Uterus (tissue), 4 donors: ENCODE measurements at places on chromosomes 13 and 19.

- no peak for DNase-seq
Measured at GRCh38 chr13:85564598-85564997, 234.6 kb downstream of the SLITRK6 start.

- DNase-seq: peak; percentile 22
Measured at GRCh38 chr19:36266375-36266961, 51.6 kb downstream of the ZNF146 start.

DNA sequence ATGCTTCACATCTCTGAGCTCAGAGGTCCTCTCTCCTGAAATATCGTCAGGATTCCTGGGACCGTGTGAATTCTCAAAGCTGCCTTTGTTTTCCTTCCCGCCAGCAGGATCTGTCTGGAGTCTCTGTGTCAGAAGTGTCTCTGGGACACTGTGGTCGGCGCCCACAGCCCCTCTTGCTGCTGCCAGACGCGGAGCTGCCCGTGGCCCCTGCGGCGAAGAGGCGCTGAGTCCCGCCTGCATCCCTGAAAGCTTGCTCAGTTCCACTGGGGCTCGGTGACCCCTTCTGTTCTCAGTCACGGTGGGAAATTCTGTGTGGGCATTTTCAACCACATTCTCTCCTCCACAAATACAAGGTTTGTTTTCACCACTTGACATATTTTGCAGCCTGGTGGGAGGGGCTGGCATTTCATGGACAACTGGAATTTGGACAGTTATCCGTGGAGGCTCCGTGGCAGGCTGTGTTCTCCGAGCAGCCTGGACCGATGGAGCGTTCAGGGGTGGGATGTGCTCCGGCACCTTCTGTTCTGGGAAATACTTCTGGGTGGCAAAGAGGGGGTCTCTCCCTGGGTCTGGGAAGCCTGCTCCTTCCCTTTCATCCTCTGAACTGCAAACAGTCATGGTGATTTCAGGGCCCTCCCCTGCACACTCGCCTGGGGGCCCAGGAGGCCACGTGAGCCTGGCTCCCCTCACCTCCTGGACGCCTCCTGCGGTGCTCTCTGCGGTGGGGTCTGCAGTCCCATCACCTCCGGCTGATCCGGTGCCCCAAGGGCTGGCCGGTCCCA lies 42.6 kb upstream of the GRTP1 start:
- DNase-seq: peak; percentile 0

GRCh38 chr19:10505583-10506229 lies 2.5 kb upstream of the KEAP1 start:
- peak; percentile 70 for DNase-seq

GRCh38 chr19:10338940-10339339 lies 484 bp downstream of the ICAM3 start:
- DNase-seq: no peak

GRCh38 chr19:51158474-51159129 lies 16.5 kb downstream of the SIGLEC7 start:
- no peak for DNase-seq

DNA sequence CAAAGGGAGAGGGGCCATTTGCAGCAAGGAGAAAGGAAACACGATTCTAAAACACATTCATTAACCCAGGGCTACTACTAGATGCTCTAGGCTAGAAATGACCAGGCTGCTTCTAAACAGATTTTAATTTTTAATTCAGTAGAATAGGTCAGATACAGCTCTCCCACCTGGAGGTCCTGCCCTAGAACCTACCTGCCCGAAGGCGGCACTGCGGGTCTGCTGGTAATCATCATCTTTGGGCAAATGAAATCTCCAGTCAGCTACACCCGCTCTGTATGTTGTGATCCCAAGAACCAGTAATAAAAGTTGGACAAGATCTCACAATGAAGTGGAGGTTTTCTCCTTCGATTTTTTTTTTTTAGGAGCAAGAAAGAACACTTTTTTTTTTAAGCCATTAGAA lies 345.3 kb downstream of the ENOX1 start:
- no peak for DNase-seq
